ENCODE measurements at places on chromosomes 12 and 14. TPM values are rescaled to one million over a fixed set of nuclear protein-coding genes. Genes with fewer than 3 reads are reported as not detected.
A peak's percentile ranks its signal among the peaks of the same experiment; 100 is the strongest.

Gene SDS
- total RNA-seq, result not detected

Gene ISCU
- total RNA-seq, result 103 TPM

Gene EPYC
- not detected for total RNA-seq

Gene TPPP2
- not detected for total RNA-seq

Gene GTF2H3
- total RNA-seq, result 12.8 TPM

Gene RAPGEF3
- total RNA-seq, result 0.23 TPM

Gene POTEG
- total RNA-seq, result not detected

Gene AICDA
- total RNA-seq, result not detected

Gene SOCS2
- 26.7 TPM for total RNA-seq

Gene PRB2
- total RNA-seq, result not detected

Gene ZFHX2
- 0.07 TPM for total RNA-seq

Gene MDGA2
- total RNA-seq, result not detected

Gene NFATC4
- total RNA-seq, result not detected

Gene SIX6
- total RNA-seq, result not detected

Gene NEUROD4
- total RNA-seq, result not detected

DNA sequence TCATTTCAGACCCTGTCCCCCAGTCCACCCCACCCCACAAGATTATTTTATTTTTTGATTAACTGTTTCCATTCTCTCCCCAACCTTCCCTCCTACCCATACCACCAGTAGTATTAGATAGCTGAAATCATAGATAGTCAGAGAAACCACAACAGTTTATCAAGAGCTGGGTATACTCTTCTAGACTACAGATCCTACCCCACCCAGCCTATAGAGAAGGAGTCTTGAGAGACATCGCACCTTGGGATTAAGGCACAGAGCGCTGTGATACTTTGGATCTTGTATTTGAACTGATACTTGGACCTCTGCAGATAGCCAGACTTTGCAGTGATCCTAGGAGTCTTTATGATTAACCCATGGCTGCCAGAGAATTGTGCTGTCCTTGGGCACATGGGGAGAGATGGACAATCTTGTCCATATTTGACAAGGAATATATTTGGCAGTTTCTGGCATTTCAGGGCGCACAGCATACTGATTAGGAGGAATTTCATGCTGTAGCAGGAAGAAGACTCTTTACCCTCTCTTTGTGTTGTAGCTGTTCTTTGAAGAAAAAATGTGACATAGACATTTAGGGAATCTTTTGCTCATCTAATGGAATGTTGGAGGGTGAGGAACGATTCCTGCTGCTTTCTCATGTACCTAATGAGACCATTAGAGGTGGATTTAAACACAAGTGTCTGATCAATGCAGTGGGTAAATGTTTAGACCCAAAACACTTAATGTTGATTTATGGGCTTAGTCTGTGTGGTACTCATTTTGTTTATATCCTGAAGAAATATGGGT lies 982 bp downstream of the RBMS2 start:
- no peak for DNase-seq

GRCh38 chr14:49463146-49463545 lies 123.0 kb downstream of the RPS29 start:
- no peak for DNase-seq

- peak; percentile 38 for DNase-seq
These were observed 1.4 kb upstream of the GLRX5 start for GRCh38 chr14:95533391-95533821.

- no peak for DNase-seq
These were observed 162.2 kb downstream of the STXBP6 start for GRCh38 chr14:24887623-24888304.

GRCh38 chr12:72318341-72318740 lies 46.2 kb downstream of the TRHDE start:
- no peak for DNase-seq

DNA sequence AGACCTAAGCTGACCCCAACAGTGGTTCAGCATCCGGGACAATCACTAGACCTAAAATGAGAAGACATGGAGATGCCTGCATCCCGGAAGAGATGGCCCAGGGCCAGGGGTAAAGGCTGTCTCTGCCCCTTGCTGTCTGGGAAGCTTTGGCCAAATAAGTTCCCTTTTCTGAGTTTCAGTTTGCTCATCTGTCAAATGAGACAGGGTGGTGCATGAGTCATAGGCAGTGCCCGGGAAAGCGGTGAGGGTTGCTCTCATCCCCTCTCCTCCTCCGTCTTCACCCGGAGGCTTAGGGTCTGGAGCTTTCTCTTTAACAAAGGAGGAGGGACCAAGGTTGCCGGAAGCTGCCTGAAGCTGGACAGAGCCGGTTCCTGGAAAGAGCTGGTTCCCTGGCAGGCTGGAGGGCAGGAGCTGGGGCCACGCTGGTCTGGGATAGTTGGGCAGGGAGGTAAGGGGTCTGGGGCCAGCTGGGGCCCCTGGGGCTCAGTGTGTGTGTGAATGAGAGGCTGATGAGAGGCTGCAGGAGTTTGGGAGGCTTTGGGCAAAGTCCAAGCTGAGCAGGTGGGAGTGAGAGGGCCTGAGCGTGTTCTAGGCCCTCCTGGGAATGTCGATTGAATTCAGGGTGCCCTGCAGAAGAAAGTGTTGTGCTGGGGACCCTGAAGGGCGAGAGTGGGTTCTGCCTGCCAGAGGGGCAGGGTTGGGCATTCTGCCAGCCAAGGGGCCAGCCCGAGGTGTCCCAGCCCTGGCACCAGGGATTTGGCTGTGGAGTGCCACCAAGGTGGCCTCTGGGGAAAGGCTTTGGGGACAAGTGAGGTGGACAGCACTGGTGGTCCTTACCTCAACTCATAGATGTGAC lies at the start of gene SDSL:
TSS of gene SDSL (plus strand) at position 351 of the 856 bp plus-strand sequence. CDS start 5,603 bp downstream, outside the sequence.
- DNase-seq, result peak; percentile 50

GRCh38 chr12:19273482-19274330 lies 144.2 kb downstream of the PLEKHA5 start:
- peak; percentile 80 for DNase-seq

DNA sequence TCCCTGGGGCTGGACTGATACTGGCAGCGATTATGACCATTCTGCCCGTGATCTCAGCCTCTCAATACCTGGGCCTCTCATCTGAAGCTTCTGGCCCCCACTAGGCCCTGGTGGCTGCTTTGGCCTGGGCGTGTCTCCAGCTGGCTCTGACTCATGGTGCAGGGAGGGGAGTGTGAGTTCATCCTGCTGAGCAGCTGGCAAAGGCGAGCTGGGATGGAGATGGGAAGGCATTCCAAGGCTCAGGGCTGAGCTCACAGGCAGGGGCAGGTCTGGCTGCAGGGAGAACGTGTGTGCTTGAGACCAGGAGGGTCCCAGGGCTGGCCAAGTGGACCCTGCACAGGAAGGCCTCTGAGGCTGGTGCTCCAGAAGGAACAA lies 221.8 kb downstream of the TMEM121 start:
- DNase-seq, result no peak

- DNase-seq, result no peak
These were observed 15.2 kb downstream of the GOLGA3 start for GRCh38 chr12:132813443-132813842.

- no peak for DNase-seq
These were observed 17.7 kb upstream of the ANP32D start for GRCh38 chr12:48454667-48455066.

GRCh38 chr12:65590318-65590717 lies 234.0 kb upstream of the HMGA2 start:
- DNase-seq, result no peak

DNA sequence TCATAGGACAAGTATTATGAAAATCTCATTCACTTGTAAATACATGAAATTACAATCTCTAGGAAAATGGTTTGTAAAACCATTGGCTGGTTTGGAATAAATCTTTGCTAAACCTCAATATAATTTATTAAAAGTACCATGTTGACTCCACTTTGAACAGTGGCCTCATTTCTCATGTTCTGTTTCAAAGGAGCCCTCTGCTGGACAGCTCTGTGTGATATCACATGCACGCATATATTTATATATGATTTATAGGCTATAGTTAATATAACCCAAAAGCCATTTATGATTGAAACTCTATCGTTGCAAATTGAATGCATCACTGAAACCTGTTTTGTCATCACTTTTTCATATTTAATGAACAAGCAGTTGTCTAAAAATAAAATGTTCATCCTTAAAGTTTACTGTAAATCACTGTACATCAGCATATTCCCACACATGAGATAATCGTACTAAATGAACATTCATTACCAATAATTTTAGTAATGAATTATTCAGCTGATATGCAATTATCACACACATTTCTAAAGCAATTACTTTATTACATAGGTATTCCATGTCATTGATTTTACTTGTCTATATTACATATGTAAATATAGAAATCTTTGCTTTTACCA lies 493.8 kb downstream of the NPAS3 start:
- DNase-seq, result no peak

DNA sequence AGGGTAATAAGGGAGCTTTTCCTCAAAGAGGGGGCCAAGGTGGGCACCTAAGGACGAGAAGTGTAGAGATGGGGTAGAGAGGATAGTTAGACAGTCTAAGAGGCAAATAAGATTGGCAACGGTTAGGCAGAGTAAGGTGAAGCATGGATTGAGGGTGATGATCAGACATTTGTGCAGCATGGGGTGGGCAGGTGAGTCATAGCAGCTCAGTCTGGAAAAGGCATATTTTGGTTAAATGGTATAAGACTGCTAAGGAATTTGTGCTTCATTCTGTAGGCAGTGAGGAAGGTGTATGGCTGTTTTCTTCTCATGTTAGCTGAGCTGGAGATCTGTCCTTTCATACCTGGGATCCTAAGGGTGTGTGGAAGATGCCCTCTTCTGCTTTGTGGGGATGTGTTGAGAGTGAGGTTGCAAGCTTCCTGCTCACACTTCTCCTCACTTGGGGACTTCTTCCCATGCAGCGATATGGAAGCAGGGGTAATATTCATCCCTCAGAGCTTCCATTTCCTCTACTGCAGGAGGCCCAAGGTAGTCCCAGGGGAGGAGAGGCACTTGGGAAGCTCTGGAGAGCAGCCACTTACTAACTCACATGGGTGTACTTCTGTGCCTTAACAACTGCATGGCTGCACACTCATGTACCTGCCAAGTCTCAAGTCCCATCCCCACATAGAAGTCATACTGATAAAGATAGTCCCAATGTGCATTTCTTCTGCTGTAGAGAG lies 28.9 kb downstream of the GSG1 start:
- no peak for DNase-seq

DNA sequence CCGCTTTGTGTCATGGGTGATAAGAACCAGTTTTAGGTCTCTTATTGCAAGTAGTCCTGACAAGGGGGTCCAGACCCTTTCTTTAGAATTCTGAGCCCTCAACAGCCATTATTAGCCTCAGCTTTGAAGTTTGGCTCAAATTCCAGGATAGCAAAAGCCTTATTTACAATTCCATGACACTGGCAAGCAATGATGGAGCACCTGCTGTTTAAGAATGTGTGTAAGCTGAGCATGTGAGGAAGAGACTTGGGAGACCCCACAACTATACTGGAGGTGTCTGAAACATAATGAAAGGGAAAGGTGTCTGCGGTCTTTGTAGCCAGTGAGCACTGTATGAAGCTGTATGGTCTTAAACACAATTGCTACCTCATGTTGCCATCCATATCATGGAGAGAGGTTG lies 119.8 kb downstream of the TBX5 start:
- no peak for DNase-seq

GRCh38 chr14:24851406-24851805 lies 198.5 kb downstream of the STXBP6 start:
- no peak for DNase-seq

- DNase-seq, result peak; percentile 95
These were observed at the start of gene PSMD9 for GRCh38 chr12:121888478-121889273. Gene PSMD9, plus strand, starts transcription at chr12:121888790. Its CDS starts 67 bp downstream, at chr12:121888857.

DNA sequence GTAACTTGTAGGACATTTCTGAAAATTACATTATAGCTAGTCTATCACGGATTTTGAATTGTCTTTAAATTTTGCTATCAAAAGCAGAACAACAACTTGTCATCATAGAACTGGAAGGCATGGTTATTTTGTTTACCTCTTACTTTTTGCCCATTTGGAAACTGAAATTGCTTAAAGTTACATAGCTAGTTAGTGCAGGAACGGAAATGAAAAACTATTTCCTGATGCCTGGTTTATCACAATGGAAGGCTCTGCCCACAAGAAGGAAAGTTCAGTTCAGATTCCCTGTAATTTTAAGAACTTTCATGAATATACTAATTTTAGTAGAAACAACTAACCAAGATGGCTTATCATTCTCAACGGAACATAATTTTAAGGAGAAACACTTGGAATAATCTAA lies 427.7 kb downstream of the RAD51B start:
- DNase-seq, result no peak

GRCh38 chr14:49139593-49139992 lies 446.6 kb downstream of the RPS29 start:
- no peak for DNase-seq

GRCh38 chr12:100668945-100669536 lies 95.6 kb downstream of the GAS2L3 start:
- DNase-seq, result no peak

- DNase-seq, result no peak
These were observed 2.3 kb upstream of the JPH4 start for GRCh38 chr14:23580948-23581281.

GRCh38 chr12:5923751-5924150 lies 21.3 kb downstream of the ANO2 start:
- DNase-seq, result no peak

Data from natural killer cell (primary cell).